Stimulated activated CD4-positive, alpha-beta T cell treated with anti-CD3 and anti-CD28 coated beads, Interleukin-2, amount 100 ng/mL, for 48 hours (primary cell): ENCODE measurements at places on chromosomes 16 and 17.

- DNase-seq: no peak
These were observed 10.3 kb upstream of the RARA start for GRCh38 chr17:40298726-40299125.

GRCh38 chr16:55240888-55241287 lies 83.1 kb upstream of the IRX6 start:
- DNase-seq: no peak

DNA sequence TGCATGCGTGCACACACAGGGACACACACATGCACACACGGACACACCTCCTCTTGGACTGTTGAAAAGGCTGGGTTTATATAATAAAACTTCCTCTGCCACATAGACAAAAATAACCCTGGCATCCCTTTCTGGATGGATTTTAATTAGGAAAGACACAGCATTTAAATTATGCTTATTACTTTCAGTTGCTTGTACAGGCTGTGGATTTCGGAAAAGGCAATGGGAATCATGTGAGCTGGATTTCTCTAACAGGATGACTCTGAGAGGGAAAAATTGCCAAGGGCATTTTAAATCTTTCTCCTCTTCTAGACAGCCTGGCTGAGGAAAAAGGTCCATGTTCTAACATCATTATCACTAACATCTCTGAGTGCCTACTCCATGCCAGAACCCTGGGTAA lies 75.9 kb downstream of the HLF start:
- DNase-seq: no peak

DNA sequence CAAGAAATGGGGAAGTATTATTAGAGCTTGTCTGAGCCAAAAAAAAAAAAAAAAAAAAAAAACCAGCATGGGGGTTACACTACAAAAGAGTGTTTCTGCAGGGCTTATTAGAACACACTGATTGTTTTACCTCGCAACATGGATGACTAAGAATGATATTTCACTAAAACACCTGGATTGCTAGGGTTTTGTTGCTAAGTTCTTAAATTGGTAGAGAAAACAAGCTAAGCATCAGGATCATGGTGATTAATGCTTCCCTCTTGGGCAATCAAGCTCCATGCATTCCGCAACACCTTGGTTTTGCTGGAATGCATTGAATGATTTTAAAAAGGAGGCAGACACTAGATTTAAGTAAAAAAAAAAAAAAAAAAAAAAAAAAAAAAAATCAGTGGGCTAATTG lies 931.4 kb upstream of the CDH8 start:
- DNase-seq: no peak

DNA sequence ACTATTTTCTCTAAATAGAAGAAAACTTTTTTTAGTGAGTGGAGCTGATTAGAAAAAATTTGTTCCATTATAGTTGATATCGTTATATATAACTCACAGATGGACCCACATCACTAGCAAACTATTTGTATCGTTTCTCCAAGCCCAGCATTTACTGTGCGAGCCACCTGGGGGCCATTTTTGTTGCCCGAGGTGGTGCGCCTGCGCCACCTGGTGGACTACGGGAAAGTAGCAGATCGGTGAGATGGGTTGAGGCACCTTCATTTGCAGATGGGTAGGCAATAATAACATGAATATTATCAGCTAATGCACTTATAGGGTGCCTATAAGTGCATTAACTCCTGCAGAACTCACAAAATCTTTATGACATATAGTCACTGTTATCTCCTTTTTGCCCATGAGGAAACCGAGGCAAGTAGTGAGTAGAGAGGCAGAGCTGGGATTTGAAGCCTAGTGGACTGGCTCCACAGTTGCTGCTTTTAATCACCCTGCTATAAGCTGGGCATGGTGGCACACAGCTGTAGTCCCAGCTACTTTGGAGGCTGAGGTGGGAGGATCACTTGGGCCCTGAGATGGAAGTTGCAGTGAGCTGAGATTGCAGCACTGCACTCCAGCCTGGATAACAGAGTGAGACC lies 23.2 kb upstream of the NTN1 start:
- DNase-seq: peak; percentile 78

GRCh38 chr17:20122254-20122879 lies 113.2 kb downstream of the SPECC1 start:
- no peak for DNase-seq

GRCh38 chr17:28634206-28634865 lies 10.6 kb downstream of the BLTP2 start:
- DNase-seq: no peak

DNA sequence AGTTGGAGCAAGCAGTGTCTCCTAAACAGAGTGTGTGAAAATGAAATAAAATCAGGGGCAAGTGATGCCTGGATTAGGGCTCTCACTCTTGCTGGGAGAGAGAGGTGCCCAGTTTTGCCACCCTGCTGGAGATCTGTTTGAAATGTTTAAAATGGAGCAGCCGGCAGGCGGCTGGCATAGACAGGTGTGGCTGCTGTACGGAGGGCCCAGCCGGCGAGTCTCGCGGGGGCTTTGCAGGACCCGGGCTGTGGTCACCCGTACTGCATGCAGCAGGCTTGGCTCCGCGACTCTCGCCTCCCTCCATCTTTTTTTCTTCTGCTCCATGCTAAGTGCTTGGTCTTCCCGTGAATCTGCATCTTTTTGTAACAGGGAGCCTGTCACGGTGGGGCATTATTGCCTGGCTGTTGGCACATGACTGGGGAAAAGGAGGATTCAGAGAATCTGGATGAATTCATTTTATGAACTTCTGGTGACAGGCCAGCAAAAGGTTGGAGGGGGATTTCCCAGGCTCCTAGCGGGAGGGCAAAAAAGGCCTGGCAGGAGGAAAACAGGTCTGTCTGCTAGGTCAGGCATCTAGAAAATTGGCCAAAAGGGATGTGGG lies 1.8 kb downstream of the ZNRF1 start:
- DNase-seq: no peak

DNA sequence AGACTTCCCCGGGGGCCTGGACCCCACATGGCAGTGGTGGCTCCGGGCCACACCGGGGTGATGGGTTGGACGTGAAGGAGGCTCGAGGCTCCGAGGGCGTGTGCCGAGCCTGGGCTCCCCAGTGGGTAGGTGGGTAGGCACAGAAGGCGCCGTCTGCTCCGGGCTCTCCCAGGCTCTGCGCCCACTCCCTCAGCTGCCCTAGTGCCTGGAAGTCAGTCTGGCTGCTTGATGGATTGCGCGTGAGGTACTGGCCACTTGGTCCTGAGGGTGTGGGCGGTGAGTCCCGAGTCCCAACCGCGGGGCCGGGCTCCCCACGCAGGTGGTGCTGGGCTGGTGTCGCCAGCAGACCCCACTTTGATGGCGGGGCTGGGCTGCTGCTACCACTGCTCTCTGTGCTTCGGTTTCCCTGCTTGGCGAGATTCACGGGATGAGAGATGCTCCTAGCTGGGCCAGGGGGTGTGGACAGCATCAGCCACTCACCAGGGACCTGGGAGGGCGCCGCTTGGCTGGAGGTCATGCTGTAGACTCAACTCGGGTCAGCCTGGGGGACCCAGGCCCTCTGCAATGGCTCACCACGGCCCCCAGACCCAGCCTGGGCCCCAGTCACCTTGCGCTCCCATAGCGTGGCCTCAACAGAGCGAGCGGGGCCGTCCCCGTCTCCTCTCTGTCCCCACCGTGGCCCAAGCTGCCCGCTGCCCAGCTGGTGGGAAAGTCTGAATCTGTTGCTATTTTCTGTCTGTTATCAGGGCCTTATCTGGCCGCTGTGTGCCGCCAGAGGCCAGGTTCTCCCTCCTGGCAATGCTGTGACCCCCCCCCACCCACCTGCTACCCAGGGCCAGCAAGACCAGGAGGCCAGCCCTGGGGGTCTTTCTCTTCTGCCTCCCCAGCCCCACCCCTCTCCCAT lies 26.1 kb downstream of the ZFPM1 start:
- no peak for DNase-seq

DNA sequence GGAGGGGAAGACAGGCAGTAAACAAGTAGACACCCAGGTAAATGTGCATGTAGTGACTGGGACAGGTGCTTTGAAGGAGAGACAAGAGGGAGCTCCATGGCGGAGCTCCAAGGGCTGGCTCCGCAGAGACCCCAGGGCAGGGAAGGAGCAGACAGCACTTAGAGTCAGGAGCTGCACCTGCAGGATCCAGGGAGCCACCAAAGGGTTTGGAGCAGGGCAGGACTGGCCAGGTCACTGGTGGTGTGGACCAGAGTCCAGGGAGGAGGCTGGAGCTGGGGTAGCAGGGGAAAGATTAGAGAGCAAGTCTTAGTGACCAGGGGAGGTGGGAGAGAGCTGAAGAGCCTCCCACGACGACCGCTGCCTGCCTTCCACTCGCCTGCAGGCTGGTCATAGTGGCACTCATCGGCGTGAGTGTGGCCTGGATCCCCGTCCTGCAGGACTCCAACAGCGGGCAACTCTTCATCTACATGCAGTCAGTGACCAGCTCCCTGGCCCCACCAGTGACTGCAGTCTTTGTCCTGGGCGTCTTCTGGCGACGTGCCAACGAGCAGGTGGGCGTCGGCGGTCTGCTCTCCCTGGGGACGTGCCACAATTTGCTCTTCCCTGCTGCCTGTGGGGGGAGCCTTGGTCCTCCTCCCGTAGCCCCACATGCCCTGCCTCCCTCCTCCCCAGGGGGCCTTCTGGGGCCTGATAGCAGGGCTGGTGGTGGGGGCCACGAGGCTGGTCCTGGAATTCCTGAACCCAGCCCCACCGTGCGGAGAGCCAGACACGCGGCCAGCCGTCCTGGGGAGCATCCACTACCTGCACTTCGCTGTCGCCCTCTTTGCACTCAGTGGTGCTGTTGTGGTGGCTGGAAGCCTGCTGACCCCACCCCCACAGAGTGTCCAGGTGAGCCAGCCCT lies 14.7 kb upstream of the FAM83G start:
- no peak for DNase-seq

- DNase-seq: no peak
These were observed 6.0 kb downstream of the HIC1 start for GRCh38 chr17:2060681-2061440.

GRCh38 chr17:44909681-44910144 lies 5.6 kb downstream of the GFAP start:
- DNase-seq: no peak

DNA sequence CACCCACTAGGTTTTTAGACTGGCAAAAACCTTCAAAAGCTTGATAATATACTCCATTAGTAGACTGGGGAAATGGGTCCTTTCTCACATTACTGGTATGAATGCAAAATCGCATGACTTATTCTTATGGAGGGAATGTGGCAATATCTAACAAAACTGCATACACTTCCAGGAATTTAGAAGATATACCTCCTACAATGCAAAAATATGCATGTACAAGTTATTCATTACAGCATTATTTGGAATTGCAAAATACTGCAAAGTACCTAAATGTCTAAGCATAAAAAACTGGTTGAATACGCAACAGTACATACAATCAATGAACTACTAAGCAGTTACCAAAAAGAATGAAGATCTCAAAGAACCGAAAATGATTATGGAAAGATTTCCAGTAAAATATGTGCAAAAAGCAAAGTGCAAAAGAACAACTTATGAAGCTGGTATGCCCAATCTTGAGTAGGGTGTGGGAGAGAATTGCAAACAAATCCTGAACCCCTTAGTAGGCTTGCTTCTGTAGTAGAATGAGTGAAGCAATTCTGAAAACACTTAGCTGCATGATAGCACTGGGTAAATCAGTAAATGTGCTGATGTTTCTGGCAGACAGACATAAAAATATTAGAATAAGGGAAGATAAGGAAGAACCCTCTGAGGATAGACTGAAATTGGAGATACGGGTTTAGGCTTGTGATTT lies 180.1 kb downstream of the PARN start:
- no peak for DNase-seq

GRCh38 chr17:869567-870525 lies 87.7 kb downstream of the MRM3 start:
- no peak for DNase-seq

DNA sequence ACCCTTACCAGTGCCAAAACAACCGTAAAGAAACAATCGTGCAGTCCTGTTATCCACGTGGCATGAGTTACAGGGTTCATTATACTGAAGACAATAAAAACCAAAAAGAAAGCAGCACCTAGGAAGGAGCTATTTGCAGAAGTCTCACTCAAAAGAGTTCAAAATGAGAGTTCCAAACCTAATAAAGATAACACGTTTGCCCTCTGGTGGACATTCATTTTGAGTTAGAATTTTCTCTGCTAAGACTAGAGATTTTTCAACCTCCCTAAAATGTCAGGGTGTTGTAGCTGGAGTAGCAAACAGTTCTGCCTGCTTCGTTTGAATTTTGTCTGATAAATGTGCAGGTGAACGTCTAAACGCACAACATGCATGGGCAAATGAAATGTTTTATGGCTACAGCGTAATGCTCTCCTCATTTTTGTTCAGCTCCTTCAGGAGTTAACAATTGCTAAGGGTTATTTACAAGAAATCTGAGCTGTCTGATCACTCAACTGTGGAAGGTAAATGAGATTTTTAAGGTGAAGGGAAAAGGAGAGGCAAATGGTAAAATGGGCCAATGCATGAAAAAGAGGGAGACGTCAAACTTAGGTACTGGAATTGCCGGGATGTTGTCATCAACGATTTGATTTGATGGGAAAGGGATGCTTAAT lies 1067.9 kb upstream of the EEF2KMT start:
- DNase-seq: no peak

GRCh38 chr17:48393283-48393682 lies 36.7 kb downstream of the SKAP1 start:
- no peak for DNase-seq

GRCh38 chr17:79923974-79924638 lies 84.9 kb upstream of the CBX4 start:
- DNase-seq: peak; percentile 59

DNA sequence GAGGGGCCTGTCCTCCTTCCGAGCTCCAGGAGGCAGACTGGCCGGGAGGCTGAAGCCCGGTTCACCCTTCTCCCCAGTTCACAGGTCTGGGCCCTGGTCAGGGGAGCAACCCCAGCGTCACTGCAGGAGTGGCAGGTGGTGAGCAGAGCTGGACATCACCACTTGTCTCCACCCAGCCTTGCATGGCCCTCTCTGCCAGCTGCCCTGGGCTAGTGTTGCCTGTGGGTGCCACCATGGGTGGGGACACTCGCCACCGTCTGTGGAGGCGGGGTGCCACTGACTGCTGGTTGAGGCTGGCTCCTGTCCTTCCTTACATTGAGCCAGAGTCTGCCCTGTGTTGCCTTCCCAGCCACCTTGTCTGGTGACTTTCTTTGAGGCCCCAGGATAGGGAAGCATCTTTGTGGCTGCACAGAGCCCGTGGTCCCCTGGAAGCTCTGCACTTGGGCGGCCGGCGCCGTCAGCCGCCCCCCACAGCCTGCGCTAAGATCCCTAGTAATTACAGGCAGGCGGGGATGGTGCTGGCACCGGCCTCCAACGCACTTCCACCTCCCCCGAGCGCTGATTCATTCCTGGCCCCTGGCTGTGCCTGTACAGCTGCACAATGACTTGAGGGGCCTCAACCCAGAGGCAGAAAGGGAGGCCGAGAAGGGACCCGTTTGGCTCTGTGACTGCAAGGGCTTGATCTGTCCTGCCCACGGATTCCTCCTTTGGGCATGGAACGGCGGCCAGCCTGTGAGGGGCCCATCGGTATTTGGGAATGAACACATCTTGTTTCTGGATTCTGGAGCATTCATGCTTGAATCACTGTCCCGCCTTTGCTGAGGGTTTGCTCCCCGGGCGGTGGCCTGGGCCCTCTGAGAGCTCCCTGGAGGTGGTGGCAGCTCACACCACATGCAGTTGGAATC lies 5.2 kb downstream of the BAIAP2 start:
- no peak for DNase-seq

GRCh38 chr17:9845306-9845705 lies 19.6 kb downstream of the GLP2R start:
- DNase-seq: no peak

GRCh38 chr16:72909196-72909595 lies 138.7 kb downstream of the ZFHX3 start:
- DNase-seq: no peak
